Right cardiac atrium (tissue), 5 donors: ENCODE measurements at places on chromosomes 11 and 22. TPM values are rescaled to one million over a fixed set of nuclear protein-coding genes. Genes with fewer than 3 reads are reported as not detected.

The TMEM126B gene
- 57.4 TPM for total RNA-seq

The ZNF214 gene
- 1.5 TPM for total RNA-seq

The RTN4RL2 gene
- 0.81 TPM for total RNA-seq

The OR52I2 gene
- total RNA-seq: not detected

The CDKN1C gene
- 24.3 TPM for total RNA-seq

The OR52H1 gene
- total RNA-seq: not detected

The GAL gene
- not detected for total RNA-seq

The PDGFD gene
- 16.6 TPM for total RNA-seq

The HIRA gene
- total RNA-seq: 16.1 TPM

The CALCA gene
- total RNA-seq: not detected

The GGT5 gene
- 61.0 TPM for total RNA-seq

The GCAT gene
- total RNA-seq: 20.2 TPM

The ADAMTS15 gene
- total RNA-seq: 30.0 TPM

The PVALB gene
- total RNA-seq: not detected

The APOA5 gene
- not detected for total RNA-seq

The EIF3D gene
- 92.0 TPM for total RNA-seq
